ENCODE measurements at places on chromosomes 12 and 14.

- DNase-seq = no peak
These were observed 556 bp downstream of the PHETA1 start for GRCh38 chr12:111368291-111368787.

DNA sequence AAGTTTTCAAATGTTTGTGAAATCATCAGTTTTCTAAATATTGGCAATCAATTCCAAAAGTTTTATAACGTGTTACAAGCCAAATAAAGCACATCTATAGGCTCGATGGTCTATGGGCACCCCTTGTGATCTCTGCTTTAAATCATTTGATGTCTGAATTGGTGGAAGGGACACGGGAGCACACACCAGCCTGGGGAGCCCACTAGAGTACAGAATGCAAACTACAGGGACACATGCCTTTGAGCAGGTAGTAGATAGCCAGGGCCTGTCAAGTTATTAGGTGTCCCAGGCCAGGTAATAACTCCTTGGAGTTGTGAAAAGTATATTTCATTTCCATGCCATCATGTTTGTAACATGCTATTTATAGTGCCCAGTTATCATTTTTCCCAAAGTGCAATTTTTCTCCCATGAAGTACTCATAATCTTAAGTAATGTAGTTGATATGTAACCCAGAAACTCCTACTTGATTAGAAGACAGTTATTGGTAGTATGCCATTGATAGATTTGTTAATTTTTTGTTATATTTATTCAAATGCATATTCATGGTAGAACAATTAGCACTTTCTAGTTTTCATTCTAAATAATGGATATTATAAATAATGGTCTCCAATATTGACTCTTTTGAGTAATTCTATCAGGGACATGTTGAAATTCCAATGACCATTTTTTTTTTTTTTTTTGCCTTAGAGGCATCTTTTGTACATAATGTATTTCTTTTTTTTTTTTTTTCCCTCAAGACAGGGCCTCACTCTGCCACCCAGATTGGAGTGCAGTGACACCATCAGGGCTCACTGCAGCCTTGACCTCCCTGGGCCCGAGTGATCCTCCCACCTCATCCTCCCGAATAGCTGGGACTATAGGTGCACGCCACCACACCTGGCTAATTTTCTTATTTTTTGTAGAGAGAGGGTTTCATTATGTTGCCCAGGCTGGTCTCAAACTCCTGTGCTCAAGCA is 96.9 kb upstream of the FGD4 start:
- DNase-seq = no peak

DNA sequence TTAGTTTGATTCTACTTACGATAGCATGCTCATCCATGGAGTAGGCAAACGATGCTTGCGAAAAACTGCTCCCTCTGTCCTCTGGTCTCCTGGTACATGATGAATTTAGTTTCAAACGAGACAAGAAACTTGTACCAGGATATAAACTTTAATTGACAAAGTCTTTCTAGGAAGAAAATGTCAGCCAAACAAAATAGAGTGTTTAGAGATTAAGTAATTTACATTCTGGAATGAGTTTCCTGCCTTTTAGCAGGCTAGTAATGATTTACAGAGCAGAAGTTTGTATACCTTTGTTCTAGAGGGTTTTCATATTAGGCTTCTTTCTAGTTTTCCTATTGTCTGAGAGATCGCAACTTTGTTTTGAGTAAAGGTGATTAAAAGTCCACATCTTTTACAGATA is 206.9 kb downstream of the RPL10L start:
- DNase-seq = no peak

GRCh38 chr14:81485372-81485771 is 48.3 kb downstream of the SEL1L start:
- no peak for DNase-seq

DNA sequence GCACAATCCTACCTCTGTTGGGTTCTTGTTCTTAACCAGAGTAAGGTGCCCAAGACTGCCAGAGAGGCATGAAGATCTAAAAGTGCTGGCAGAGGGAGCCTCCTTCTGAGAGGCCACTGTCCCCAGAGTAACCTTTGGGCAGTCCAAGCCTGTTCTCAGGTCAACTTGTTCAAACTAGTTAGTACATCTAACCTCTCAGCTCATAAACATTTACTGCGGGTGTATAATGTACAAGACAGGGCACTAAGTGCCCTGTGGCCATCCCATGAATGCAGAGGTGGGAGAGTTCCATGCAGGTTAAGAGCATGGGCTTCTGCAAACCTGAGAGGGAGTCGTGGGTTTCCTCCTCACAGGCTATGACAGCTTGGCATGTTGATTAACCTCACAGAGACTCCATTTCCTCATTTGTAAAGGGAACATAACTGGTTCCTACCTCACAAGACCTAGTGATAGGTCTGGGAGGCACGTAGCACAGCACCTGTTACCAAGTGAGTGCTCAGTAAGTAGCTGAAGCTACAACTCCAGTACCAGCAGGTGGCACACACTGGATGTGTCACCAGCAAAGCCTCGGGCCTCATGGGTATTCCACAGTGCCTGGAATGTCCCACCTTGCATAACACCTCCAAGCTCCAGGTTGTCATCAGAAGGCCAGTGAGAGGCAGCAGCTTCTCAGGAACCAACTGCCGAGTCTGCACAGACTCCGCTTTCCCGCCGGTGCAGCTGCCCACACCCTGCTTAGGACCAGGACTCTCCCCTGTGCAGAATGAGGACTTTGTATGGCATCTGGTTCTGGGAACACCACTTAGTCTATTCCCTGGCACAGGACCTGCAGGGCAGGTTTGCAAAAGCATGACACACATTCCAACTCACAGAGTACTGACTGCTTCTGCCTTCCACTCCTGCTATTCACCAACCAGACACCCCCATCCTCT is 4.4 kb downstream of the VDR start:
- no peak for DNase-seq

DNA sequence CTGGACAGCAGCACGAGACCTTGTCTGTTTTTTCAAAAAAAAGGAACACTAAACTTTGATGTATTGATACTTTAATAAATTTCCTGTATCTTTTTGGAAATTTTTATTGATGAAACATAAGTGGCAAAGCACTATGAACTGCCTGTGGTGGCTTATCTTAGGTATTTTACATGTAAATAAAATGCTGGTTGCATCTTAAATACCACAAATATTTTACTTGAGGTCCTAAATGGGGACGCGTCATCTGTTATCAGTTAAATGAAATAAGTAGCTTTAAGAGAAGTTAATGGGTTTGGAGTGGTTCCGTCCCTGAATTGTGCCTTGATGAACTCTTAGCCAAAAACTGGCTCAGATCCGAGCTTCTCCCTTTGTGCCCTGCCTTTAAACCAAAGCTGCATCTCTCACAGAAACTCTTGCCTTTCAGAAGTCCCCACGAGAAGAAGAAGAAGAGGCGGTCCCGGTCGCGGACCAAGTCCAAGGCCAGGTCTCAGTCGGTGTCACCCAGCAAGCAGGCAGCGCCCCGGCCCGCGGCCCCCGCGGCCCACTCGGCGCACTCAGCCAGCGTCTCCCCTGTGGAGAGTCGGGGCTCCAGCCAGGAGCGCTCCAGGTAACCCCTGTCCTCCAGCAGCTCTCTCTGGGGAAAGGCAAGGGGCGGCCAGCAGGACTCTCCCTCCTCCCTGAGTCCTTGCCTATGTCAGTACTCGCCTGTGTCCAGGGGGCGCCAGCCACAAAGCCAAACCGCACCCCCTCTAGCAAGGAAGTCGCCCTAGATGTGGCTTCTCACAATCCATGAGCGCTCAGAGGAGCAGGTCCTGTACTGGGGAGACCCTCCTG is 31.2 kb upstream of the MMP17 start:
- no peak for DNase-seq

GRCh38 chr14:74979442-74980397 is 23.0 kb upstream of the EIF2B2 start:
- DNase-seq = no peak

- no peak for DNase-seq
These were observed 57.3 kb upstream of the CEP83 start for GRCh38 chr12:94516985-94517384.

DNA sequence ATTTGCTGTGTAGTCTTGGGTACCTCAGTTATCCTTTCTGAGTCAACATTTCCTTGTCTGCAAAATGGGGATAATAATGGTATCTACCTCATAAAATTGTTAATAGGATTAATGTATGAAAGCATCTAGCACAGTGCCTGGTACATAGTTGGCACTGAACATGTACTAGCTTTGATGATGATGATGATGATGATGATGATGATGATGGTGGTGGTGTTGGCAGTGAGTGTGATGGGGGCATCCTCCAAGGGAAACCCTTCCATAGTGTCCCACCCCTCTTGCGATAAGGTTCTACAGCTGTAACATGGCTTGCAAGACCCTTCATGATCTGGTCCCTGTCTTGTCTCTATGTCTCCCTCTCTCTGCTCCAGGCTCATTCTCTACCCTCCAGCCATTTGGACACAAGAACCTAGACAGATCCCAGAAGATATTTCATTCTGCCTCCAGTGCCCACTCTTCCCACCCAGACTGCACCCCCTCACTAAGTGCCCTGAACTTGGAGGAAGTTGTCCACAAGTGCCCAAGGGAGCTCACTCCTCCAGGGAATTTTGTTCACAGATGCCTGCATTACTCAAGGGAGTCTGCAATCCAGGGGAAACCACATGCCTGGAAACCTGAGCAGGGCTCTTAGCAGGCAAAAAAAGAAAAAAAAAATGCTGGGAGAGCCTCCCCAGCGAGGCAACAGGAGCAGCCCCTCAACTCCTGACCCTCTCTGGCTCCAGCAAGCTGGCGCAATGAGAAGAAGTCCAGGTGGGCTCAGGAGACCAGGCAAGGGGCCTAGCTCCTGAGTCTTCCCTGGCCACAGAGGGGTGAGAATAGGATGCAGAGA is 10.1 kb upstream of the BDKRB1 start:
- DNase-seq = no peak

Data from iPS DF 6.9 (cell line).